ENCODE measurements at places on chromosomes 4 and X.

DNA sequence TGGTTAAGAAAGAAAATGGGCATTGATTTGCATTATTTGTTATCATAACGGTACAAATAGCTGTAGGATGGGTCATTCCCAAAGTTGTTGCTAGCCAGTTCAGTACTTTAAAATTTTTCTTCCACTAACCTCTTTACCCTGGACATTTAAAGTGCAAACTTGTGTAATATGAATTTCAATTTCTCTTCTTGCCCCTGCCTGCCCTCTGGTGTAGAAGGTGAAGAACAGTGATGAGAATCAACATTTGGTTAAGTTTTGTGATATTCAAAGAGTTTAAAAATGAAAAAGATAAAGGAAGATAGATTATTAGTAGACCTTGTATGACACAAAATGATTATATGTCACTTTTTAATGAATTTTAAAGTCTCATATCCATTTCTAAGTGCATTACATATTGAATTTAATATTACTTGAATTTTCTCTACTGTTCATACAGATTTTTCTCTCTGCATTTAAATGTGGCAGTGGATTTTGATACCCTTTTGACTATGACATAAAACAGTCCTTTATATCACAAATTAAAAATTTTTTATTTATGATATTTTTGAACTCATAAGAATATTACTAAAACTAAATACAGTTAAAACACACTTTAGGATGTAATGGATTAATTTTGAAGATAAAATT lies 337.7 kb downstream of the BMPR1B start:
- DNase-seq, result no peak

- DNase-seq, result no peak
Measured at GRCh38 chr4:126718136-126718535, 914.6 kb upstream of the INTU start.

DNA sequence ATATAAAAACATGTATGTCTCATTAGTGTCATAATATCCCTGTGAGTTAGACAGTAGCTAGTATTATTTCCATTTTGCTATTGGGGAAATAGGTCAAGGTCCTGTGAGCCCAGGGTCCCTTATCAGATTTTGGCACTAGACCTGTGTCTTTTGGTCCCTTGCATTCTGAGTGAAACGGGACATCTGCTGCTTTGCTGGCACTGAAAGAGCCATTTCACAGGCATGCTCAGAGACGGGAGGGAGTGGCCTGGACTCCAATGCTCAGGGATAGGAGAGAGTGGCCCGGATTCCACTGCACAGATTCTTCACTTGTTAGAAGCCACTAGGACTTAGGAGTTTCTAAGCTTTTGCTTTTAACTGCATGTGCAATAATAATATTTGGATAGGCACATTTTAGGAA lies 177.2 kb downstream of the TSPAN5 start:
- no peak for DNase-seq

DNA sequence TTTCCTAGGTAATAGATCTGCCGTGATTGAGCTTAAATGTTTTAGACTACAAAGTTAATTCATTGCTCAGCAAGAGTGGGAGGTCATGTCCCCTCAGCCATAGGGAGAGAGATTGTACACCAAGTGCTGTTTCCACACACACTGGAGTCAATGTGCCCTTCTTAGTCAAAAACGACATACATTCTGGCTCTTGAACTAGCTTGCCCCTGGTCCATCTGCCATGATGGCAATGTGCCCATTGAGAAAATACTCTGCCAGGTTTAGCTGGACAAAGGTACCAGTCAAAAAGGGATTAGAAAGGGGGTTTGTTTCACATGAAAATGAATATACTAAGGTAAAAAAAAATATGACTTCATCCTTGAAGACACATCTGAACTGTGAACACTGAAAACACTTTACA lies 377.1 kb upstream of the ADGRL3 start:
- no peak for DNase-seq

- DNase-seq, result peak; percentile 66
Measured at GRCh38 chrX:134512566-134512965, 52.6 kb downstream of the HPRT1 start.
